ENCODE measurements at places on chromosomes 11 and 22.

GRCh38 chr11:122791411-122791810 lies 46.9 kb upstream of the CRTAM start:
- DNase-seq, result no peak

- DNase-seq, result peak; percentile 34
Observed at GRCh38 chr11:1458340-1459218, 28.0 kb downstream of the MOB2 start.

GRCh38 chr11:76147106-76147740 lies 59.1 kb downstream of the WNT11 start:
- DNase-seq, result no peak

GRCh38 chr11:96506041-96506440 lies 116.2 kb downstream of the JRKL start:
- DNase-seq, result no peak

GRCh38 chr11:7004482-7004881 lies 15.7 kb downstream of the ZNF214 start:
- DNase-seq, result no peak

DNA sequence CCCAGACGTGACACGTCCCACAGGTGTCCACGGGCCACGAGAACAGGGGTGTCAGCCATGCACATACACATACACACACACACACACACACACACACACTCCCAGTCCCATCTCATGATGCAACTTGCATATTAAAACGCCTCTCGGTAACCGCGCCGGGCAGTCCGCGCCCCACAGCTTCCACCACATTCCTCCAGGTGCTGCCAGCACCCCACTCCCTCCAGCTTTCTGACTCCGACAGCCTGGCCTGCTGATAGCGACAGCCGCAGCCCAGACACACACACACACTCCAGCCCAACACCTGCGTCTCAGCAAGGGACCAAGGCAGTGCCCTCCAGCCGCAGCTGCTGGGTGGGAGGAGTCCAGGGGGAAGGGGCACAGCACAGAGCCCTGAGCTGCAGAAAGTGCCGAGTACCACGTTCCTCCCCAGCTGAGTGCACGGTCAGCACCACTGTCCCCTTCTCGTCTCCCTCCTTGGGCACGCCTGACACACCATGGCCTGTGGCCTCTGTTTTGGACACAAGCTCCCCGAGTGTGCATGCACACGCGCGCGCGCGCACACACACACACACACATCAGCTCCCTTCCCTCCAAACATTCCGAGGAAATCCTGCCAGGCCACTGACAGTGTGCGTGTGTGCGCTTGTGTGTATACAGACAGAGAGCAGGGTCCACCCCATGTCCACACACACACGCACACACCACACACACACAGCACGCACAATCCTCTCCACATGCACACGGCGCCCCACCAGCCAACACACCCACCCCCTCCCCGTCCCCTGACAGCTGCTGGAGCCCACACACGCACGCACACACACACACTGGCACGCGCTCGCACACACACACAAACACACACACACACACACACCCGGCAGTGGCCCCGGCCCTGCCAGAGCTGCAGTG lies 1.2 kb downstream of the ELFN2 start:
- peak; percentile 37 for DNase-seq

- no peak for DNase-seq
Observed at GRCh38 chr11:59198726-59199125, 14.0 kb downstream of the MPEG1 start.

Data from NCI-H345 (cell line).